ENCODE measurements at places on chromosomes 1 and 21.

GRCh38 chr1:94620345-94621031 lies 78.9 kb upstream of the F3 start:
- DNase-seq, result no peak

DNA sequence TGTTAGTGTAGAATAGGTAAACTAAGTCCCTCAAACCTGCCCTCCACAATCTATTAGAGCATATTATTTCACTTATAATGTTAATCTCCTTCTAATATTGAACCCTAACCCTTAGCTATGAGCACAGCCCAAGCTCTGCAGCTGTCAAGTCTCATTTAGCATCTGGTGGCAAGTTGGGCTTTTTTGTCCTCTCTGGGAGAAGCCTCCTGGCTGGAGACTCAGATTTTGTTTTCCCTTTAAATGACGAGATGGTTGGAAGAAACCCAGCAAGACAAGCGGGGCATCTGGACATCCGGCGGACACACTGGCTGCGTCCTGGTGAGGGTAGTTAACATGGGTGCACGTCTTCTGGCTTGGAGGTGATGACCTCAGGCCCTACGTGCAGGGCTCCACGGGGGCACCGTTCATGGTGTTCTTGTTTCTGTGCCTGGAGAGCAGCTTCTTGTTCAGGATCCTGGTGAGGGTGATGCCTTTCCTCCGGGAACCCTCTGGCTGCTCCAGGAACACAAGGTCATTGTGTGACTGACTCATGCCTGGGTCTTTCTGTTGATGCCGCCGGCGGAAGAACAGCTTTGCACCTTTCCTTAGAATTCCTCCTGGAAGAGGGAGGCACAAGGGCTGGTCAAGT lies 9.7 kb upstream of the PRDM15 start:
- DNase-seq, result no peak

- peak; percentile 76 for DNase-seq
Measured at GRCh38 chr1:201108614-201109013, 3.6 kb downstream of the CACNA1S start.

- DNase-seq, result no peak
Measured at GRCh38 chr1:66402194-66402593, 131.8 kb upstream of the SGIP1 start.

DNA sequence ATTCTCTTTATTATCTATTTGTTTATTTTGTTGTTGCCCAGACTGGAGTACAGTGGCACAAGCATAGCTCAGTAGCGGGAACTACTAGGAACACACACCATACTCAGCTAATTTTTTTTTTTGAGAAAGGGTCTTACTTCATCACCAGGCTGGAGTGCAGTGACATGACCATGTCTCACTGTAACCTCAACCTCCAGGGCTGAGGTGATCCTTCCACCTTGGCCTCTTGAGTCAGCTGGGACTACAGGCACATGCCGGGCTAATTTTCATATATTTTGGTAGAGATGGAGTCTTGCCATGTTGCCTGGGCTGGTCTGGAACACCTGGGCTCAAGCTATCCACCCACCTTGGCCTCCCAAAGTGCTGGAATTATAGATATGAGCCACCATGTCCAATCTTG lies 5.3 kb upstream of the TXNIP start:
- no peak for DNase-seq

- no peak for DNase-seq
Measured at GRCh38 chr1:216047811-216048572, 375.3 kb downstream of the USH2A start.
